ENCODE measurements at places on chromosomes 13 and 19. TPM values are rescaled to one million over a fixed set of nuclear protein-coding genes. Genes with fewer than 3 reads are reported as not detected.

- H3K4me1 ChIP-seq, result no peaks in the 10 kb centered on the region
- no peak for DNase-seq
- no peaks in the 10 kb centered on the region for H3K36me3 ChIP-seq
- H3K4me3 ChIP-seq, result no peak overlapping the region
Measured at GRCh38 chr13:89740994-89741685, 1606.3 kb upstream of the MIR17HG start.

DNA sequence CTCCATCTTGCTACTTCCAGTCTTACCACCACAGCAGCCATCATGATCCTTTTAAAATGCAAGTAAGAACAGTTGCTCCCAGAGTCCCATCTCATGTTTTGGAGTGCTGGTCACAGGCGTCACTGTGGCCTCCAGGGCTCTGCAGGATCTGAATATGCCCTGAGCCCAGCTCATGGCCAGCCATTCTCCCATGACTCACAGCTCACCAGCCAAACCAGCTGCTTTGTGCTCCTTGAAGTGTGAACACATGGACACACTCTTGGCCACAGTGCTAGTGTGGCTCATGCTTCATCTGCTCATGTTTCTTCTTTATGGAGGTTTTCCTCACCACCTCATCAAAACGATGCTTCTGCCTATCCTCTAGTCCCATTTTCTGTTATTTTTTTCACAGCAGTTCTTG lies 466.5 kb downstream of the UQCRFS1 start:
- no peak overlapping the region for H3K4me3 ChIP-seq
- no peak for DNase-seq
- H3K27ac ChIP-seq, result no peak overlapping the region
- no peaks in the 10 kb centered on the region for H3K36me3 ChIP-seq

GRCh38 chr13:102651892-102652291 lies 43.0 kb downstream of the METTL21C start:
- H3K4me1 ChIP-seq, result no peaks in the 10 kb centered on the region
- no peak overlapping the region for H3K4me3 ChIP-seq
- no peaks in the 10 kb centered on the region for H3K27me3 ChIP-seq
- no peak for DNase-seq

DNA sequence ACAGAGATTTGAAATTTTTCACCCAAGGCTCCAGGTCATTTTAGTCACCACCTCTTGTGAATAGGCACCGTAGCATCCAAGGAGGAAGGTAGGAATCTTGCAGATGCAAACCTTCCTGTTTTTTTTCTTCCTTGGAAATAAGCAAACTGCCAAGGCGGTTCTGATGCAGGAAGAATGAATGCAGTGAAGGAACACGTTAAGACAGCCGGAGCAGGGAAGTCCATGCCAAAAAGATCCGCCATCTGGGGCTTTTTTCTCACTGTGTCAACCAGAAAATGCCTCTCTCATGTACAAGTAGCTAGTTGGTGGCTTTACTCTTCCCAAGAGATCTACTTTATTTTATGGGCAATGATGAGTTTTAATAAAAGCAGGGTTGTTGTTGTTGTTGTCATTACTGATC lies 142.4 kb downstream of the ZIC5 start:
- no peaks in the 10 kb centered on the region for H3K27me3 ChIP-seq
- no peaks in the 10 kb centered on the region for H3K36me3 ChIP-seq
- no peak overlapping the region for H3K27ac ChIP-seq
- H3K4me3 ChIP-seq, result no peak overlapping the region
- no peaks in the 10 kb centered on the region for H3K4me1 ChIP-seq
- no peak for DNase-seq

GRCh38 chr13:86087244-86087643 lies 288.0 kb upstream of the SLITRK6 start:
- no peak overlapping the region for H3K27ac ChIP-seq
- no peak for DNase-seq
- H3K27me3 ChIP-seq, result no peaks in the 10 kb centered on the region
- H3K4me1 ChIP-seq, result no peaks in the 10 kb centered on the region

DNA sequence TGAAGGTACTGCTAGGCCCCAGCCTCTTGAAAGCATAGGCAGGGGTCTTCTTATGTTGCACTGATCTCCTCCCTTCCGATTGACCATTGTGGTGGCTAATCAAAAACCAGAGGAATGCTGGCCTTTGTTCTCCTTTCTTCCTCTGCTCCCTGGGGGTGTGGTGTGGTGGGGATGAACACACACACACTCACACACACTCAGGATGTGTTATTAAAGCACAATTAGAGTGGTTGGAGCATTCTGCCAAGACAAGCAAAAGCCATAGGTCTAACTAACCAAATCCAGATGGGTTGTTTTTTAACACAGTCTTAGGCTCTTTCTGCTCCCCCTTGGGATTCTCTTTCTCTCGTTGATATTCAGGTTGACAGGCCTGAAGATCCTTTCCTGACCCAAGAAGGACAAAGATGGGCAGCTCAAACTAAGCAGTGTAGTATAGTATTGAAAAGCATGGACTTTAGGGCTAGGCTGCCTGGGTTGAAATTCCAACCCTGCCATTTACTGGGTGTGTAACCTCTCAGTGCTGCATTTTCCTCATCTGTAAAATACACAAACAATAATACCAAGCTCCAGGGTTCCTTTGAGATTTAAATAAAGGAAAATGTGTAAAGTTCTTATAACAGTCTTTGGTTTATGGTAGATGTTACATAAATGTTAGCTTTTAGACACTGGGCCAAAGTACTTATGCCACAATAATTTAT lies 25.5 kb upstream of the DGKH start:
- H3K4me1 ChIP-seq, result no peaks in the 10 kb centered on the region
- H3K36me3 ChIP-seq, result no peaks in the 10 kb centered on the region
- no peak overlapping the region for H3K4me3 ChIP-seq
- DNase-seq, result no peak

DNA sequence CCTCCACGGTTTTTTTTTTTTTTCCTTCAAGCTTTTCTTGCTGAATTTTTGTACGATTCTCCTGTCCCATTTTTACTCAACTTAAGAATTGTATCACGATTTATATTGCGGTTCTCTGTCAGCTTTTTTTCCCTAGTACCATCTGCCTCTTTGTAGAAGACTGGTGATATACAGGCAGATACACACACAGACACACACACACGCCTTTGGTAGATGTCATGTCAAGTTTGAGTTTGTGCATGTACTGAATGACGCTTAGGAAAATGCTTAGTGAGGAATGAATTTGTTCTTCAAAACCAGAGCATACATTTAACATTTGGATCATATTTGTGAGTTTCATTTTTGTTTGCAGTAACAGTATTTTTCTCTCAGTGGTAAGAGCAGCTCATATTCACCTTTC lies 82.0 kb upstream of the MBNL2 start:
- no peak overlapping the region for H3K4me3 ChIP-seq
- H3K4me1 ChIP-seq, result no peaks in the 10 kb centered on the region

- H3K27ac ChIP-seq, result no peak overlapping the region
- no peak for DNase-seq
- H3K4me1 ChIP-seq, result no peaks in the 10 kb centered on the region
- peaks cover 4% of the 10 kb centered on the region for H3K27me3 ChIP-seq
Measured at GRCh38 chr19:50548191-50549058, 19.8 kb downstream of the LRRC4B start.

GRCh38 chr13:94967183-94968039 lies 255.1 kb upstream of the SOX21 start:
- H3K36me3 ChIP-seq, result no peaks in the 10 kb centered on the region
- H3K4me3 ChIP-seq, result no peak overlapping the region
- H3K4me1 ChIP-seq, result no peaks in the 10 kb centered on the region
- no peak for DNase-seq
- H3K27me3 ChIP-seq, result peaks cover 22% of the 10 kb centered on the region

DNA sequence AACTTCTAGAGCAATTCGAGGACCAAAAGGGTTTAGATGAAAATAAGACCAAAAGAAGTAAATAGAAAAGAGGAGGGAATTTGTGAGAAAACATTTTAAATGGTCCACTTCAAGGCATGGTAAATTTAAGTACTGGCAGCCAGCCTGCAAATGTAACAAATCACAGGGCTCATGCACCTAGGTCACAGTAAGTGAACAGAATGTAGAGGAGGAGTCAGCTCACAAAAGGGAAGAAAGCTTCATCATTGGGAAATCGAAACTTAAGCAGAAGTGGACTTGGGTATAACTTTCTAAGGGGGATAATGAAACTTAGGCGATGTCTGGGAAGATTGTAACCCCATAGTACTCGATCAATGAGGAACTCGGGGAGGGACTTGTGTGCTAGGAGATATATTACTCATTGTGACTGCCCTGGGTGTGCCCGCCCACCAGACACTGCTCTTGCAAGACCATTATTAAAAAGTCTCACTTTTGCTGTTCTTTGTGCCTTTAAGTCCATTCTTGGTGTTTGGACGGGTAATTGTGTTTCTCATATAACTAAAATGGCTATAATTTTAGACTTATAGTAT lies 1053.6 kb upstream of the MIR17HG start:
- H3K4me3 ChIP-seq, result no peak overlapping the region
- H3K4me1 ChIP-seq, result no peaks in the 10 kb centered on the region
- no peaks in the 10 kb centered on the region for H3K27me3 ChIP-seq

- H3K4me3 ChIP-seq, result no peak within 1 kb of the TSS
- H3K27me3 ChIP-seq, result no peaks in the 10 kb centered on the region
- no peaks in the 10 kb centered on the region for H3K4me1 ChIP-seq
- no peak for DNase-seq
- no peak within 1 kb of the TSS for H3K27ac ChIP-seq
Measured at GRCh38 chr19:9498183-9498902, at the start of gene ZNF560. ZNF560 (minus strand) TSS chr19:9498616; CDS start chr19:9475313, 23,303 bp downstream.

DNA sequence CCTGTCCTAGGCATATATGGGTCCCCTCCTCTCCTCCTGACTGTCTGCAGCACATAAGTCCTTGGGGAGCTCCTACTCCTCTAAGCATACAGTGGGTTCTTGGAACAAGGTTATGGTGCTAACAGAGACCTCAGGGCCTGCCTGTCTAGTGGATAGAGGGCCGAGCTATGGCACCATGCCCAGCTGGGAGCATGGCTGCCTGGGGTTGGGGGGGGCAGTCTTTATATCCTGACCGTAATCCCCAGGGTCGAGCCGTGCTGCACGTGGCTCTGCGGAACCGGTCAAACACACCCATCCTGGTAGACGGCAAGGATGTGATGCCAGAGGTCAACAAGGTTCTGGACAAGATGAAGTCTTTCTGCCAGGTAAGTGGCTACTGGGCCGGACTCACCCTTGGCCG lies 3.3 kb downstream of the GPI start:
- H3K27me3 ChIP-seq, result no peaks in the 10 kb centered on the region
- H3K36me3 ChIP-seq, result peaks cover 33% of the 10 kb centered on the region
- no peak for DNase-seq
- no peak overlapping the region for H3K27ac ChIP-seq
- H3K4me3 ChIP-seq, result no peak overlapping the region

DNA sequence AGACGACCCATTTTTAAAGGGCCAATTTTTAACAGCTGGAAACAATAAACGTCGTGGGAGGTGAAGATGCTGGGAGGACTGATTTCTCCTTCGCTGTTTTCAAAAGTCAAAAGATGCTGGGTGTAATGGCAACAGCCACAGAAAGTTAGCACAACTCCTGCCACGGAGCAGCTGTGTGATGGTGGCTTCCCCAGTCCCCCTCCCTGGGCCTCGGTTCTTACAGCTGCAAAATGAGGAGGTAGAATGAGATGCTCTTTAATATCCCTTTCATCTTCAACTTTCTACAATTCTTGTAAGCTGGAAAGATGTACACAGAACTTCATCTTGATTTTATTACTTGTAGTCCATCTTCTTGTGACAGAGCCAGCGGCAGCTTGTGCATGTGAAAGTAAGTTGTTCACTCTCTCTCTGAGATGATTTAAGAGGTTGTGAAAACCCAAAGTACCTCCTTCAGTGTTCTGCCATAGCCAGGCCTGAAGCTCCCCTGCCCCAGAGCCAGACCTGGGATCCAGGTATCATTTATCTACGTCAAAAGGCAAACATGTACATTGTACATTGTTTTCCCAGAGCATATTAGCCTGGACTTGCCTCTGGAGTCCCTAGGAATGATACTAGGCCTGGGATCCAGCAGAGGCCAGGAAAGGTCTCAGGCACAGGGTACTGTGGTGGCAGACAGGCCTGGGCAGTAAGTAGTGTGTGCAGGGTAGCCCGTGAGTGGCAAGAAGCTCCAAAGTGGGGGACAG lies 3.4 kb upstream of the UBE2L5 start:
- H3K27ac ChIP-seq, result no peak overlapping the region
- H3K4me3 ChIP-seq, result no peak overlapping the region
- no peak for DNase-seq
- H3K27me3 ChIP-seq, result no peaks in the 10 kb centered on the region

GRCh38 chr13:24203811-24204210 lies 43.3 kb downstream of the SPATA13 start:
- no peak overlapping the region for H3K27ac ChIP-seq
- H3K27me3 ChIP-seq, result no peaks in the 10 kb centered on the region
- H3K4me1 ChIP-seq, result peaks cover 7% of the 10 kb centered on the region
- no peaks in the 10 kb centered on the region for H3K36me3 ChIP-seq
- no peak overlapping the region for H3K4me3 ChIP-seq
- no peak for DNase-seq

GRCh38 chr13:33185853-33186252 lies 99.7 kb downstream of the STARD13 start:
- no peaks in the 10 kb centered on the region for H3K36me3 ChIP-seq
- no peak for DNase-seq
- H3K4me1 ChIP-seq, result no peaks in the 10 kb centered on the region
- no peak overlapping the region for H3K4me3 ChIP-seq

GRCh38 chr13:43569658-43570057 lies 217.1 kb downstream of the ENOX1 start:
- H3K27ac ChIP-seq, result no peak overlapping the region
- DNase-seq, result no peak
- no peaks in the 10 kb centered on the region for H3K4me1 ChIP-seq
- H3K27me3 ChIP-seq, result no peaks in the 10 kb centered on the region
- no peak overlapping the region for H3K4me3 ChIP-seq

- no peaks in the 10 kb centered on the region for H3K27me3 ChIP-seq
- H3K4me1 ChIP-seq, result no peaks in the 10 kb centered on the region
- no peak overlapping the region for H3K27ac ChIP-seq
Measured at GRCh38 chr13:44591316-44591715, 15.2 kb upstream of the TSC22D1 start.

ZNF677 gene
- 14.3 TPM for polyA plus RNA-seq

LILRA1 gene
- polyA plus RNA-seq, result not detected

DPY19L3 gene
- 2.8 TPM for polyA plus RNA-seq

IRGC gene
- not detected for polyA plus RNA-seq

CAPNS1 gene
- 123 TPM for polyA plus RNA-seq

UBE2L5 gene
- not detected for polyA plus RNA-seq

CADM4 gene
- polyA plus RNA-seq, result not detected

All from CD4-positive, alpha-beta memory T cell (primary cell).